Activated naive CD4-positive, alpha-beta T cell treated with anti-CD3 and anti-CD28 coated beads, Interleukin-2, amount 50 U/mL, for 72 hours (primary cell): ENCODE measurements at places on chromosomes 1 and 21.

DNA sequence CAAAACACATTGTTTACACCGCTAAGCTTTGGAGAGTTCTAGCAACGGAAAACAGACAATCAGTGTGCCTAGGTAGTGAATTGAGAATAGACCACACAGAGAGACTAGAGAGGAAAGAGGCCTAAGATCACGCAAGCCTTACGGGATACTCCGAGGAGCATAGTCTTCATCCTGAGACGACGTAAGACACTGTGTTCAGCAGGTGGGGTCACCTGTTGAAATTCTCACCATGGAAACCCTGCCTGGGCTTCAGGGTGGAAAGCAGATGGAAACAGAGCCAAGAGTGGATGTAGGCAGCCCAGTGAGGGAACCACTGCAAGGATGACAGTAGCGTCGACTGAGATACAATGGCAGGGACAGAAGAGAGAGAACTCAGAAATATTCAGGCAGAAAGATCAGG is 40.2 kb downstream of the COA6 start:
- no peak for DNase-seq

DNA sequence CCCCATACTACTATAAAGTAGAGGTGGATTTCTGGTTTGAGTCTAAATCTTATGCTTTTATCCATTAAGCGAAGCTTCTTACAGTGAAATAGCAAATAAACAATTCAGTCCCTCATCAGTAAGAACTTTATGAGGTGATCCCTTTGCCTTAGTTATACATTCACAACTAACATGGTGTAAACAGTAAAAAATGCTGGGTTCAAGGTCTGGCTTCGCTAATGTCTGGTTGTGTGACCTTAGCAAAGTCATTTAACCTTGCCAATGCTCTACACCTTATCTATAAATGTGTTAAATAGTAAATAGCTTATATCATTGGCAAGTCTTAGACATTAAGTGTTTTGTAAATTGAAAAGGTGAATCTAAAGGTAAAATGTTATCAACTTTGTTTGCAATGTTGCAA is 475.4 kb downstream of the LMO4 start:
- no peak for DNase-seq

DNA sequence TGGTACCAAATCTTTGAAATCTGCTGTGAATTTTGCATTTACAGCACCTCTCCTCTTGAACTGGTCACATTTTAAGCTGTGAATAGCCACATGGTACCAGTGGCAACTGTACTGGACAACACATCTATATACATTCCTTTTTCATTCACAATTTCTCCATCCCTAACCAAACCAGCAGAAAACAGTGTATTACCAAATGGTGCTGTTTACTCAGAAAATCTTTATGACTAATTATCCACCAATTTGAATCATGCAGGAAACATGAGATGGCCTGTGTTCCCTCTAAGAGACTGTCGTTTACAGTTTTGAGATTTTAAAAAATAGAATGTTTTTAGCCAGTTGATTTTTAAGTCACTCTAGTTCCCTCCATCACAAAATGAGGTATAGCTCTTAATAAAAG is 17.6 kb upstream of the CCT8 start:
- no peak for DNase-seq

DNA sequence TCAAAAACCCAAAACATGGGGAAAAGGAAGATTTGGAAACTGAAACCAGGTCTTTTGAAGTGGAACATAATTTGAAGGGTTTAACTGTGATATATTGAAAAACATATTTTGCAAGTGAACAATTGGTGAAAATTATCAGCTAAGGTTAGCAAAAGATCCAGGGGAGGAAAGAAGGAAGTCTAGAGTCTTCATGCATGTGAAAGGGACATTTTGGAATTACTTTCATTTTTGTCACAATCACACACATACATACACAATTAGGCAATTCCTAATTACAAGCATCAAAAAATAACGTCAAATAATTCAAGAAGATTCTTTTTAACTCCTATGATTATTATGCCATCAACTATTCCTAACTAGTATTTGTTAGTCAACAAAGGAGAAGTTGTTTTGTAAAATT is 64.7 kb upstream of the NFIA start:
- no peak for DNase-seq

GRCh38 chr1:226044514-226045101 is 17.9 kb upstream of the H3-3A start:
- no peak for DNase-seq
